ENCODE measurements at places on chromosomes 16 and 17. TPM values are rescaled to one million over a fixed set of nuclear protein-coding genes. Genes with fewer than 3 reads are reported as not detected.

GRCh38 chr17:28744972-28745785 lies 1.4 kb downstream of the TRAF4 start:
- peak; percentile 67 for ATAC-seq

GRCh38 chr16:6009151-6009550 lies 911.6 kb upstream of the EEF2KMT start:
- no peak for ATAC-seq

The GUCY2D gene
- not detected for total RNA-seq

DNA sequence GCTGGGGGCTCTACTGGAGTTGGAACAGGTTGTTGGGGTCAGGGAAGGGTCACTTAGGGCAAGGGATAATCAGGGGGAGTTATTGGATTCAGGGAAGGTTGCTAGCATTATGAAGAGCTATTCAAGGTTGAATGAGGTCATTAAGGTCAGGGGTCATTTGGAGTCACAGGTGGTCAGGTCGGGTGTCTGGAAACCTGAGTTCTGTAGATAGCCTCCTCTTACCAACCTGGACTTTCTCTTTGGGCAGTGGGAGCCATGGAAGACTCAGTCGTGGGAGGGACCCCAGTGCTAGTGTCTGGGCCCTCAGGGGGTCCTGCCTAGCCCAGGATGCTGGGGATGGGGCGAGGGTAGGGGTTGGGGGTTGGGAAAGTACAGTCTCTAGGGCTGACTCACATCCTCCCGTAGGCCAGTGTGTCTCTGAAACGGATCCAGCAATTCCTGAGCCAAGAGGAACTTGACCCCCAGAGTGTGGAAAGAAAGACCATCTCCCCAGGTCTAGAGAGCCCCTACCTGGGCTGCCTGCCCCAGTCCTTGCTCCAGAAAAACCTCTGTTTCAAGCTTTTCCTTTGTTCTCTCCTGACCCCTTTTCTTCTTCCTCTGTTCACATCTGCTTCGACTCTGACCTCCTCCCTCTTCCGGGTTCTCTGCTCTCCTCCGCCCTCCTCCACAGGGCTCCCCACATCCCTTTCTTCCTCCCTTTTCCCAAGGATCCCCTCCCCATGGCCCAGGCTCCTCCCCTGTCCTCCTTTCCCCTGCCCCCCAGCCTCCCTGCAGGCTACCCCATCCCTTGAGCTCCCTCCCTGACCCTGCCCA lies 33.5 kb downstream of the ABCC3 start:
- no peak for ATAC-seq

The ADAD2 gene
- not detected for total RNA-seq

The CCDC144A gene
- total RNA-seq: 1.1 TPM

DNA sequence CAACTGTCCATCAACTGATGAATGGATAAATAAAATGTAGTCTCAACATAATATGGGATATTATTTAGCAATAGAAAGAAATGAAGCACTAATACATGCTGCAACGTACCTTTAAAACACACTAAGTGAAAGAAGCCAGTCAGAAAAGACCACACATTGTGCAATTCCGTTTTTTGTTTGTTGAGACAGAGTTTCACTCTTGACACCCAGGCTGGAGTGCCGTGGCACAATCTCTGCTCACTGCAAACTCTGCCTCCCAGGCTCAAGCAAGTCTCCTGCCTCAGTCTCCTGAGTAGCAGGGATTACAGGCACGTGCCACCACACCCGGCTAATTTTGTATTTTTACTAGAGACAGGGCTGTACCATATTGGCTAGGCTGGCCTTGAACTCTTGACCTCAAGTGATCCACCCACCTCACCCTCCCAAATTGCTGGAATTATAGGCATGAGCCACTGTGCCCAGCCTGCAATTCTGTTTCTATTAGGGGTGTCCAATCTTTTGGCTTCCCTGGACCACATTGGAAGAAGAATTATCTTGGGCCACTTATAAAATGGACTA lies 40.1 kb downstream of the SCNN1B start:
- no peak for ATAC-seq

DNA sequence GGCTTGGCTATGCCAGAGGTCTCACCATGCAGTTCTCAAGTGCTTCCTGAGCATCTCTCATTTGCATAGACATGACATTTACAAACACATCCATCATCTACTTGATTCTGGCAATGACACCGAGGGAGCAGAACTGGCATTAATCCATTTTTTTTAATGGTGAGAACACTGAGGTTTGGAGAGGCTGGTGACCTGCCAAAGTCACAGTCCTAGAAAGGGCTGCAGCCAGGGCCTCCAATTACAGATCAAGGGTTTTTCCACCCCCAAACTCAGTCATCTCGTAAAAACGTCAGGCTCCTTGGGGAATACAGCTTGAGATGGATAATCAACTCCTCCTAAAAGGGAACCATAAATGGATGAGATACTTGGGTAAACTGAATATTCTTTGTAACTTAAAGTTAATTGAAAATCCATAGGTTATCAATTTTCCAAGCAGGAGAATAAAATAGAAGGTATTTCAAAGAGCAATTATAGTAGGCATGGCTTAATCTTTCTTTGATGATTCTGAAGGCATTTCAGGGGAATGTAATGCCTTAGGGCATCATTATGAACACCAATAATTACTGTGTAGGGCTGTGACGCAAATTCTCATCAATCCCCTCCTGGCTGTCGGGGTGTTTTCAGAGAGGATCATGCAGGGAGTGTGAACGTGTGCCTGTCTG lies 9.4 kb upstream of the MEOX1 start:
- no peak for ATAC-seq

The NPIPA2 gene
- 1.7 TPM for total RNA-seq

GRCh38 chr17:36506249-36506826 lies 19.9 kb downstream of the ZNHIT3 start:
- ATAC-seq: no peak

The DGKE gene
- 11.4 TPM for total RNA-seq

- no peak for ATAC-seq
Measured at GRCh38 chr17:17692353-17693252, 11.3 kb downstream of the RAI1 start.

GRCh38 chr17:27430882-27431491 lies 25.3 kb upstream of the KSR1 start:
- peak; percentile 80 for ATAC-seq

- peak; percentile 52 for ATAC-seq
Measured at GRCh38 chr16:80803339-80804055, 901 bp downstream of the CDYL2 start.

The COQ7 gene
- 19.7 TPM for total RNA-seq

The LRRC36 gene
- 1.1 TPM for total RNA-seq

The ZFHX3 gene
- 21.5 TPM for total RNA-seq

The PRR35 gene
- 0.85 TPM for total RNA-seq

DNA sequence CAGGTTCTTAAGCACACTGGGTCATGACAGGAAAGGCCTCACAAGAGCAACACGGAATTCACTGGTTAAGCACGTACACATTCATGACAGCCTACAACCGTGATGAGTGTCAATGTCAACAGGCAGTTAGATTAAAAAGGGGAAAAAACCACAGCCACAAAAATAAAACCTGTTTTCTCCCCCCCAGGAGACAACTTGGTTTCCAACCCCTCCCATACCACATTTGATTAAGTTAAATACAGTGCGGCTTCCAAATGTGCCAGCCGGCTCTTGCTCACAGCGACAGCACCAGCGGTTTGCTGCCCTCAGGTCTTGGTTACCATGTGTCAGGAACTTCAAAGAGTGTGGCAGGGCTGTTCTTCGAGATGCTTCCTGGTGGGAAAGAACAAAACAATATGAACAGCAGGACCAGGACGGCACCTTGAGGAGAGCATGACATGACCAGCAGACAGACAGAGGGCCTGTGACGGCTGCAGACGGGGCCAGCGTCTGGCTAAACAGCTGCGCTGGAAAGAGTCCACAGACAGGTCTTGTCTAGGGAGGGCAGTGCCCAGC lies 193.6 kb downstream of the PARN start:
- ATAC-seq: no peak

DNA sequence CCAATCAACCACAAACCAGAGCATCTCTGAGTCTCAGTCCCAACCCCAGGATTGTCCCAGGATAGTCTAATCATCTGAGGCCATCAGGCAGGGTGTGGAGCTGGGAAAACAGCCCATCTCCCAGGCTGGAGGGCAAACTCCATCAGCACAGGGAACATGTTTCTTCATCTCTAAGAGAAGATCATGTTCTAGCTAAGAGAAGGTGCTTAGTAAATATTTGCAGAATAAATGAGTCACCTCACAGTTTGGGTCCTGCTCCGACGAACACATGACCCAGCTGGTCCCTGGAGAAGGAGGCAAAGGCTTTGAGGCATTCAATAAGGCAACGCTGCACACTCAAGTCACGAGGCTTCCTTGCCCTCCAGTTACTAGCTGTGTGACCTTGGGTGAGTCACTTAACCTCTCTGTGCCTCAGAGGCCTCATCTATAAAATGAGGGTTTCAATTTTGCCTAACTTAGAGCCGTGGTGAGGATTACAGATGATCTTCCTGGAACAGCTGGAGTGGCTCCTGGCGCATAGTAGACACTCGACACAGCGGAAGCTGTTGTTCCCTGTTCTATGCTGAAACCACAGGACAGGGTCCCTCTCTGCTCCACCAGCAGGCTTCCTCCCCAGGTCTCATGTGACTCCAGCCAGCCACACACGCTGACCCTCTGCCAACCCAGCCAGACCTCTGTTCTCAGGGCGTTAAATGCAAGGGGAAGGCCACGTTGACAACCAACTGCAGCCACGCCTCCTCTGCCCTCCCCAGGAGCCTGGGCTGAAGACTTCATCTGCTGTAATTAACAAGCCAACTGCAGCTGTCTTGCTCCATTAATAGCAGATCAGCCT lies 10.3 kb upstream of the RPL38 start:
- peak; percentile 40 for ATAC-seq

DNA sequence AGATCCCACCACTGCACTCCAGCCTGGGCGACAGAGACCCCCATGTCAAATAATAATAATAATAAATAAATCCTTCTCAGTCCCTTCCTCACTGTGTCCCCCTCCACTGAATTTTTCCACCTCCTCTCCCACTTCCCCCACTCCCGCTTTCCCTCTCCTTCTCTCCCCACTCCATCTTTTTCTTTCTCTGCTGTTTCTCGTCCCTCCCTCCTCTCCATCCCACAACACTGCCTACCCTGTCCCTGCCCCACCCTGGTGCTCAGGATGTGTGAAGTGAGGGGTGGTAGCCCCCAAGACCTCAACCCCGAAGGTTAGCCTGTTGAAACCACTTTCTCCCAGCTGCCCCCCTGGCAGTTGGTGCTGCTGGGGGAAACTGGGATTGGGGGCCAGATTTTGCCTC lies 34.4 kb upstream of the STH start:
- ATAC-seq: no peak

DNA sequence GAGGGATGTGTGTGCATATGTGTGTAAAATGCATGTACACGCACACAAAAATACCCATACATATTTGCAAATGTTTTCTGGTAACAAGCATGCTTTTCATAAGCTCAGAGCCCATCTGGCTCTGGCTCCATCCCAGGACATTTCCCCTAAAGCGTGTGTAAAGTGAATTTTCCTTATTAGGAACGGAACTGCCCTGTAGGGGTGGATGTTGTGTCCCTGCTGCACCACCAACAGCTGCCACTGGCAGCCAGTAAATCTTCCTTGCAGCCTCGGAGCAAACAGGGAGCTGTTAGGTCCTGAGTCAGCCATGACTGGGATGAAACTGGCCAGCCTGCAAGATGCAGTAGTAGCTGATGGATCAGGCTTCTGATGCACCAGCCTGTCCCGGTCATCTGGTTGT lies 393.5 kb downstream of the UTP18 start:
- peak; percentile 98 for ATAC-seq

DNA sequence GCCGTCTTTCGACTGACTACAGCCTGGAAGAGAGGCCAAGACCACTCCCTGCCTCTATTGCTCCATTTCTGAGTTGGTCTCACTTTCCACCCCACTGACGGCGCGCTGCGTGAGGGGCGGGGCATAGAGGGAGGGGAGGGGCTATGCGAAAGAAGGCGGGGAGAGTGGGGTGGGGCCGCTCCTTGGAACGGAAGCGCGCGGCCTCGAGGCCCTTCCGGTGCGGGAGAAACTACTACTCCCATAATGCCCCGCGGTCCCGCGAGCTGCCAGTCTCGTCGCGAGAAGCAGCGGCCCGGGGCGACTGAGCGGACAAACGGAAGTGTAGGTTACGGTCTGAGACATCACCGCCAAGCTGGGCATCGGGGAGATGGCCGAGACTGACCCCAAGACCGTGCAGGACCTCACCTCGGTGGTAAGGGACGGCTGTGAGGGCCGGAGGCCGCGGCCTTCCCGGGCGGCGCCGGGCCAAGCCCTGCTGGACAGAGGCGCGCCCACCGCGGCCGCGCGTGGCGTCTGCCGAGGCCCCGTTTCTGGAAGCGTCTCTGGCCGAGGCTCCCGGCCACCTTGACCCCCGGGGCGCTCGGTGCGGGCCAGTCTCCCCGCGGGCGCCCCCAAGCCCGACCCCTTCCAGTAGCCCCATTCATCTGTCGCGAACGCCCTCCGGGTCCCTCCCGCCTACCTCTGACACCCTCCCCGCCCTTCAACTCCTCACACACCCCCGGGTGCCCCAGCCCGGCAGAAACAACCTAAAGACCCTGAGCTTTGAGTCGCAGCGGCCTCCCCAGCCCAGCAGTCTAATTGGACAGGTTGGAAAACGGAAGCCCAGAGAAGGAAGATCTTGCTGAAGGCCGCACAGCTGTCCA lies at the start of gene HSBP1:
TSS of gene HSBP1 (plus strand) at position 269 of the 863 bp plus-strand sequence. CDS start at position 368, 99 bp downstream.
- peak; percentile 96 for ATAC-seq

The OVCA2 gene
- 12.7 TPM for total RNA-seq

The KRT27 gene
- total RNA-seq: not detected

- no peak for ATAC-seq
Measured at GRCh38 chr16:89174055-89174827, 2.7 kb downstream of the CDH15 start.

DNA sequence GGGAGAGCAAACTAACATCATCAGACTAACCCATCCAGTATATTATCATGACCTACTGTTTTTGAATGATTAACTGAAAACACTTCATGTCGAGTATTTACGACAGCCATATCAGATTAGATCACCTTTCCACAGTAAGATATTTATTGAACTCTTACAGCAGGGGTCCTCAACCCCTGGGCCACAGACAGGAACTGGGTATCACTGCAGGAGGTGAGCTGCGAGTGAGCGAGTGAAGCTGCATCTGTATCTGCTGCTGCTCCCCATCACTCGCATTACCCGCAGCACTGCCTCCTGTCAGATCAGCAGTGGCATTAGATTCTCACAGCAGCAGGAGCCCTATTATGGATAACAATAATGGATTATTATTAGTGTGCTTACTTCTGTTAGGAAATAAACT lies 59.5 kb downstream of the NETO2 start:
- no peak for ATAC-seq

DNA sequence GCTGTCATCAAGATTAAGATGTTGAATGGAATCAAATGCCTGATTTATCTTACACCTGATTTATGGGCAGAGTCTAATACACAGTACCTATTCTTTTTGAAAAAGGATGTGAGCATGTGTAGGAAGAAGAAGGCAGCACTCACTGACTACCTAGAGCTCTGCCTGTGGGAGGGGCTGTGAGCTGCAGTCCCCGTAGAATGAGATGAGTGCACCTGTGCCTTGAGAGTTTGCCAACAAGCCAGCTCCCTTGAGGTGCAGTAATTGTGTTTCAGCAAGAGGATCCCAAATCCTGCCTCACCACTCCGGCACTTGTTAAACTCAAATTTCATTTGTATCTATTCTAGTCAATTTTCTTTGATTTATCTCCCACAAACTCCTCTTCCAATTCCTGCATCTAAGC lies 46.0 kb downstream of the CDH11 start:
- no peak for ATAC-seq

The TAT gene
- total RNA-seq: not detected
